Activated naive CD8-positive, alpha-beta T cell treated with anti-CD3 and anti-CD28 coated beads, Interleukin-2, amount 50 U/mL, for 24 hours (primary cell): ENCODE measurements at places on chromosomes 13 and 19.

DNA sequence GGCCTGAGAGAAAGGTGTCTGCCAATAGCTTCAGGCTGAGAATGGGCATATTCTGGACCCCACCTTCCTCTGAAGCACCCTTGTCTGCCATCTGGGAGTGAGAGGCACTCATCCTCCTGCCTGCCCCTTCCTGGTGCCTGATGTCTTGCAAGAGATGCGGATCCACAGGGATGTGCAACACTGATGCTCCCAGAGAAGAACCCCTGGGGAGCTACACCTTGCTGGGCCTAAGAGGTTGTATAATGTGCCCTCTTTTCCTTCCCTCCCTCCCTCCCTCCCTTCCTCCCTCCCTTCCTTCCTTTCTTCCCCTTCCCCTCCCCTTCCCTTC is 34.6 kb downstream of the ADPRHL1 start:
- no peak overlapping the region for H3K27ac ChIP-seq
- H3K27me3 ChIP-seq, result no peaks in the 10 kb centered on the region
- no peaks in the 10 kb centered on the region for H3K36me3 ChIP-seq
- DNase-seq, result no peak

- peak overlapping the region; percentile 68 for H3K4me3 ChIP-seq
- H3K36me3 ChIP-seq, result no peaks in the 10 kb centered on the region
- DNase-seq, result peak; percentile 46
- H3K27me3 ChIP-seq, result no peaks in the 10 kb centered on the region
- H3K27ac ChIP-seq, result peak overlapping the region; percentile 90
- peaks cover 35% of the 10 kb centered on the region for H3K4me1 ChIP-seq
Observed at GRCh38 chr19:29837448-29837981, 25.7 kb downstream of the CCNE1 start.

DNA sequence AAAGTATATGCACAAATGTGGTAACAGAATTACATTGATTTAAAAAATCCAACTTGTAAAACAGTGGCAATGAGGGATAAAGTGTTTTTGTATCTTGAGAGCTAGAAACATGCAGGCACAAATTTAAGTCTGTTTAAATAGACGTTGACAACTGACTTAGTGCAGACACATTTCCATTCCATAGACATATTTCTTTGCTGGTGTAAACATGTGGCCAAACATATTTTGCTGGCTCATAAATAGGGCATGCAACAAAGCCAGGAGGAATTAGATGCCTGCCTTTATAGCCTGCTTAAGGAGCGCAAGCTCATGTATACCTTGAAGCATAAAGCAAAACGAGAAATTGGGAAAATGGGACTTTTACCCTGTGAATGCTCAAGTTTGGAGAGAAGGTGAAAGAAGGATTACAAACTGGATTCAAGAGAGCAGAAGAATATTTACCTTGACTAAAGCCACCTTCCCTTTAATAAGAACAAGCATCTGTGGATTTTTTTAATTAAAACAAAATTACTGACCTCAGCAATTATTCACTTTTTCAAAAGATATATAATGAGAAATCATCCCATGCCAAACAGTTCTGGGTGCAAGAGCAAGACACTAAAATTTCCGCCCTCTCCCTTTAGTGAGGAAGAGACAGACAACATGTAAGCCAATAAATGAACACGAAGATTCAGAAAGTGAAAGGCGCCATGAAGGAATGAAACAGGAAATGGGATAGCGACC is 71.0 kb downstream of the DCT start:
- H3K4me1 ChIP-seq, result peaks cover 21% of the 10 kb centered on the region
- peaks cover 4% of the 10 kb centered on the region for H3K27me3 ChIP-seq
- no peaks in the 10 kb centered on the region for H3K36me3 ChIP-seq

- H3K27ac ChIP-seq, result no peak overlapping the region
- no peaks in the 10 kb centered on the region for H3K4me1 ChIP-seq
- no peaks in the 10 kb centered on the region for H3K36me3 ChIP-seq
- no peak overlapping the region for H3K4me3 ChIP-seq
Observed at GRCh38 chr13:93375491-93375890, 148.9 kb downstream of the GPC6 start.

- H3K4me3 ChIP-seq, result no peak overlapping the region
- no peak for DNase-seq
- H3K4me1 ChIP-seq, result peaks cover 7% of the 10 kb centered on the region
- H3K36me3 ChIP-seq, result no peaks in the 10 kb centered on the region
Observed at GRCh38 chr19:39264306-39265290, 3.6 kb upstream of the IFNL2 start.

GRCh38 chr13:43264458-43264857 is 241.1 kb downstream of the DNAJC15 start:
- H3K4me3 ChIP-seq, result no peak overlapping the region
- peaks cover 1% of the 10 kb centered on the region for H3K27me3 ChIP-seq
- no peak overlapping the region for H3K27ac ChIP-seq
- no peak for DNase-seq
- H3K4me1 ChIP-seq, result no peaks in the 10 kb centered on the region

DNA sequence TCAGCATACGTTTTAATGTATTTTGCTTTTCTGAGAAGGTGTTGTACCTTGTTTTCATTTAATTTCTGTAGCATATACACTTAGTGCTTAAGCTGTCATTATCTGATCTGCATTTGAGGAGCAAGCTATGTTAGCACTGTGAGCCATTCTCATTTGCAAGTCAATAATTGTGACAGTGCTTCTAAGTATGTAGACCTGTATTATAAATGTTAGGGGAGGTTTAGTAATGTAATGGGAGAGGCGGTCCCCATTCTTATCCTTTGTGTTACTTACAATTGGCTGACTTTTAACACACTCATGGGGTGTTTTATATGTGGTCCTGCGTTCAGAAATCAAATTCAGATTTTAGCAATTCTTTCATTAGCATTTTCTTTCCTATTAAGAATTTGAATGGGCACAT is 90.2 kb downstream of the GPC6 start:
- H3K4me3 ChIP-seq, result no peak overlapping the region
- DNase-seq, result no peak
- H3K4me1 ChIP-seq, result no peaks in the 10 kb centered on the region
- no peak overlapping the region for H3K27ac ChIP-seq
- no peaks in the 10 kb centered on the region for H3K27me3 ChIP-seq
- H3K36me3 ChIP-seq, result no peaks in the 10 kb centered on the region

DNA sequence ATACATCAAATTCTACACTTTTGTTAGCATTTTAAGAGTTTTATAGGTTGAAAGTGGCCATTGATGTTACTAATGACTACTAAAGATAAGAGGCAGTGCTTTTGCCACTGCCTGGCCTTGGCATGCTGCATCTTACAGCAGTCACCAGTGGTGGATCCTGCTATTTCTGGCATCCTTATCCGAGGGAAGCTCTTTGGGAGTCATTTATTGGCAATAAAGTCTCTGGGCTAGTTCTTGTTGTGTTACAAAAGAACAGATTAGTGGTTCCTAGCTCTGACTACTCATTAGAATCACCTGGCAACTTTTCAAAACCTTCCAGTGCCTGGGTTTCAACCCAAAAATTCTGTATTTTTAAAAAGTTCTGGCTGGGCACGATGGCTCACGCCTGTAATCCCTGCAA is 94.5 kb downstream of the ZMYM2 start:
- H3K27ac ChIP-seq, result no peak overlapping the region
- H3K36me3 ChIP-seq, result peaks cover 28% of the 10 kb centered on the region
- no peak overlapping the region for H3K4me3 ChIP-seq
- no peaks in the 10 kb centered on the region for H3K27me3 ChIP-seq
- peaks cover 19% of the 10 kb centered on the region for H3K4me1 ChIP-seq

- DNase-seq, result no peak
- H3K4me1 ChIP-seq, result peaks cover 52% of the 10 kb centered on the region
- H3K27ac ChIP-seq, result peak overlapping the region; percentile 93
- H3K36me3 ChIP-seq, result peaks cover 34% of the 10 kb centered on the region
Observed at GRCh38 chr13:48977286-48977625, 1.5 kb downstream of the FNDC3A start.

DNA sequence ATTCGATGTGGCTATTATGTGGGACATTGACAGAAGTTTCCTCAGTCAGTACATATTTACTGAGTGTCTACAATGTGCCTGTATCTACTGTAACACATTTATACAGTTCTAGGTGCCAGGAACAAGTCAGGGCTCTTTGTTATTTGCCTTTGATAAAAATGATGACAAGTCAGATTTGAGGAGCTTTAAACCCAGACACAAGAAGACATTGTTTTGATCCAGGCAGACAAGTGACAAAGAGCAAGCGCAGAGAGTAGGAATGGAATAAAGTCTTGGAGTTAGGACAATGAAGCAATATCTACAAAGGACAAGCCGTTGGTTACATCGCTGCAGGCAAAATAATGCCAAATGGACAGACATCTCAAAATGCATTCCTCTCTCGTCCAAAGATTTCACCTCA is 70.1 kb downstream of the ITGBL1 start:
- no peak overlapping the region for H3K27ac ChIP-seq
- H3K36me3 ChIP-seq, result no peaks in the 10 kb centered on the region
- H3K27me3 ChIP-seq, result peaks cover 3% of the 10 kb centered on the region
- H3K4me3 ChIP-seq, result no peak overlapping the region

DNA sequence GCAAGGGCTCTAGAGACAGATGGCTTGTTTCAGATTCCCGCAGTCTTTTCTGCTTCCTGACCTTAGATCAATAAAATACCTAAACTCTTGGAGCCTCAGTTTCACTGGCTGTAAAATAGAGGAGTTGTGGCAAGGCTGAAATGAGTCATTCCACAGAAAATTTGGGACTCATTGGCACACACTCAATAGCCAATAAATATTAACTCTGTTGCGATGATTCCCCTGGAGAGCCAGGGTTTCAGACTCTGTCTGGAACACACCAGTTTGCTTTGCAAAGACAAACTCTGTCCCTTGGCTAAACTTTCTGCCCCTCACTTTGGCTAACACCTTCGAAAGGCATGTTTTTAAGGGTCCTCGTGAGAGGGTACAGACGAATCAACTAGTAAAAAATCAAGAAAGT is 18.1 kb upstream of the UBE2L5 start:
- H3K36me3 ChIP-seq, result no peaks in the 10 kb centered on the region
- H3K27me3 ChIP-seq, result no peaks in the 10 kb centered on the region
- no peak overlapping the region for H3K27ac ChIP-seq
- no peak overlapping the region for H3K4me3 ChIP-seq

GRCh38 chr19:46744005-46744691 is 1.7 kb upstream of the FKRP start:
- H3K27me3 ChIP-seq, result no peaks in the 10 kb centered on the region
- H3K4me1 ChIP-seq, result peaks cover 53% of the 10 kb centered on the region
- H3K27ac ChIP-seq, result no peak overlapping the region
- H3K36me3 ChIP-seq, result peaks cover 22% of the 10 kb centered on the region
- peak overlapping the region; percentile 93 for H3K4me3 ChIP-seq

DNA sequence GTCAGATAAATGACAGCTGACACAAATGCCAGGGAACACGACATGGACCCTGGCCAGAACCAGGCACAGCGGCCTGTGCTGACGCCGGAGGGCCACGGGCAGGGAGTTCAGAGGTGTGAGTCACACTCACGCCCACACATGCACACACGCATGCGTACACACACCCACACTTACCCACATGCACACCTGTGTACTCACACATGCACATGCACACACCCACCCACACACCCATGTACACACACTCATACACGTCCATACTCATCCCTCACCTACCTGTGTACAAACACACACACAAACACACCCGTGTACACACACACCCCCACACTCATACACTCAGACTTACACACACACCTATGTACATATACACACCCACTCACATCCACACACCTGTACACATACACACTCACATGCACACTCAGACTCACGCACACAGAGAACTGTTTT is 40.4 kb downstream of the MLLT1 start:
- H3K4me1 ChIP-seq, result peaks cover 51% of the 10 kb centered on the region
- H3K4me3 ChIP-seq, result no peak overlapping the region
- H3K27ac ChIP-seq, result peak overlapping the region; percentile 2
- no peak for DNase-seq
- H3K27me3 ChIP-seq, result no peaks in the 10 kb centered on the region
- H3K36me3 ChIP-seq, result peaks cover 3% of the 10 kb centered on the region

- no peaks in the 10 kb centered on the region for H3K36me3 ChIP-seq
- no peak overlapping the region for H3K4me3 ChIP-seq
- peaks cover 6% of the 10 kb centered on the region for H3K27me3 ChIP-seq
- no peaks in the 10 kb centered on the region for H3K4me1 ChIP-seq
- no peak for DNase-seq
- H3K27ac ChIP-seq, result no peak overlapping the region
Observed at GRCh38 chr13:24842549-24843274, 78.7 kb downstream of the RNF17 start.

GRCh38 chr13:40480012-40480914 is 186.2 kb downstream of the FOXO1 start:
- DNase-seq, result no peak
- H3K36me3 ChIP-seq, result no peaks in the 10 kb centered on the region
- no peaks in the 10 kb centered on the region for H3K27me3 ChIP-seq
- peaks cover 60% of the 10 kb centered on the region for H3K4me1 ChIP-seq
- peak overlapping the region; percentile 41 for H3K4me3 ChIP-seq

- peak overlapping the region; percentile 82 for H3K27ac ChIP-seq
- H3K4me1 ChIP-seq, result peaks cover 96% of the 10 kb centered on the region
Observed at GRCh38 chr13:24276306-24276705, 33.1 kb upstream of the C1QTNF9 start.

GRCh38 chr13:33045851-33046592 is 29.8 kb downstream of the KL start:
- peaks cover 16% of the 10 kb centered on the region for H3K27me3 ChIP-seq
- DNase-seq, result no peak
- H3K36me3 ChIP-seq, result no peaks in the 10 kb centered on the region
- H3K4me1 ChIP-seq, result no peaks in the 10 kb centered on the region
- H3K4me3 ChIP-seq, result no peak overlapping the region

DNA sequence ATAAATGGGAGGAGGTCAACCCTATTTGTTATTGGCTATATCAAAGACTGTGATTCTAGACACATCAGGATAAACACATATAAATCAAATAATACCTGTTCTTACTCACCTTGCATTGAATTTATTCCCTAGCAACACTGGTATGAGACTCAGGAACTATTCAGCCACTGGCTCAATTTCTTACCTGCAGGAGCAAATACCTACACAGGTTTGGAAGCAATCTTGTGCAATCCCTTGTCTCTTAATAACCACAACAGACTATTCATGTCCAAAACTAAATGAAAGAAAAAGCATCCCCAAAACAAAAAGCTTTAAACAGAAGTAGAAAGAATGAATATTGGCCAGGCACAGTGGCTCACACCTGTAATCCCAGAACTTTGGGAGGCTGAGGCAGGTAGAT is 55.5 kb downstream of the TBC1D4 start:
- H3K4me3 ChIP-seq, result no peak overlapping the region
- H3K4me1 ChIP-seq, result peaks cover 10% of the 10 kb centered on the region
- DNase-seq, result no peak
- no peak overlapping the region for H3K27ac ChIP-seq
- H3K36me3 ChIP-seq, result no peaks in the 10 kb centered on the region
- H3K27me3 ChIP-seq, result peaks cover 11% of the 10 kb centered on the region

GRCh38 chr19:2779121-2779740 is 3.8 kb downstream of the SGTA start:
- H3K4me1 ChIP-seq, result peaks cover 60% of the 10 kb centered on the region
- peaks cover 25% of the 10 kb centered on the region for H3K36me3 ChIP-seq
